Stimulated activated naive CD4-positive, alpha-beta T cell (primary cell): ENCODE measurements at places on chromosomes 7 and 10.

DNA sequence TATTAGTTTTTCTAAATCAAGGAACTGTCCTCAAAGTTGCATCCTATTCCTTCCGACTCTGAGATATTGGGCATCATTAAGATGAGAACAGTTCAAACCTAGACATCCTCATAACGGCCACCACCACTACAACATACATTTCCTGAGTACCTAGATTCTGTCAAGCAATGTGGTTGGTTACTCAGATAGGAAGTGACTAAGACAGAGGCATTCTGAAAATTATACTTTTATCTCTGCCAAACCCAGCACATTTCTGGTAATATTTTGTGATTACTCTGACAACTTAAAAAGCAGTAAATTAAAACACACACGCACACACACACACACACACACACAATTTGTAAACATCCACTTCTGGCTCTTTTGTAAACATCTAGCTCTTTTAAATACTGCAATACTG is 291.2 kb upstream of the MEOX2 start:
- DNase-seq, result no peak

- DNase-seq, result no peak
Observed at GRCh38 chr10:122163174-122164022, 107.7 kb upstream of the BTBD16 start.

DNA sequence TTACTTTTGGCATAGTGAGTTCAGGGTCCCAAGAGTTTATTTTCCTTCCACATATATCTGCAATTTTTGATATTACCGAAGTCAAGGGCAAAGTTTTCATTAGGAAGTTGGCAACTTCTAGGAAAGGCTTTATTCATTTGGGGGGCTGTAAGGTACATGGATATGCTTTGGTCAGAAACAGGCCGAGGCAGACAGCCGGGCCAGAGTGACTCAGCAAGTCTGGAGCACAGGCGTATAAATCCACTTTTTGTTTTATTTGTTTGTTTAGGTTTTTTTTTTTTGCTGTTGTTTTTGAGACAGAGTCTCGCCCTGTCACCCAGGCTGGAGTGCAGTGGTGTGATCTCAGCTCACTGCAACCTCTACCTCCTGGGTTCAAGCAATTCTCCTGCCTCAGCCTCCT is 3.7 kb downstream of the ZNF680 start:
- DNase-seq, result no peak

GRCh38 chr7:20298486-20298901 is 32.2 kb upstream of the ITGB8 start:
- no peak for DNase-seq

- DNase-seq, result no peak
Observed at GRCh38 chr10:49049660-49050059, 65.7 kb downstream of the VSTM4 start.

GRCh38 chr10:23055424-23056185 is 39.8 kb upstream of the MSRB2 start:
- no peak for DNase-seq

- no peak for DNase-seq
Observed at GRCh38 chr10:106175760-106176377, 988.6 kb downstream of the SORCS1 start.

GRCh38 chr10:36141856-36142560 is 499.9 kb upstream of the FZD8 start:
- DNase-seq, result no peak

DNA sequence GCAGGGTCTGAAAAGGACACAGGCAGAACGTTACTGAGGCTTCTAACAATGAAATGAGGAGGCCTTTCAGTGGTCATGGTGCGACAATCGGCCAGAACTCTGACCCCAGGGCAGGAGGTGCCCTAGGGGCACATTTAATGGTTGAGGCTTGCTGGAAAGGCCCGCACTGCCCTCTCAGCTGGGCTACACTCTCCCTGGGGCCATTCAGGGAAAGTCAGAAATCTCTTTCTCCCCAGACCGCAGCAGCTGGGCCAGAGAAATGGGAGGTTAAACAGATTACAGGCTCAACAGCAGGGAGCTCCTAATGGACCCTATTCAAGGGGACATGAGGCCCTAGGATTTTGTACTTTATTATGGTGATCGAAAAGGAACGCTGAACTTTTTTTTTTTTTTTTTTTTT is 85.6 kb upstream of the FGFR2 start:
- DNase-seq, result no peak

DNA sequence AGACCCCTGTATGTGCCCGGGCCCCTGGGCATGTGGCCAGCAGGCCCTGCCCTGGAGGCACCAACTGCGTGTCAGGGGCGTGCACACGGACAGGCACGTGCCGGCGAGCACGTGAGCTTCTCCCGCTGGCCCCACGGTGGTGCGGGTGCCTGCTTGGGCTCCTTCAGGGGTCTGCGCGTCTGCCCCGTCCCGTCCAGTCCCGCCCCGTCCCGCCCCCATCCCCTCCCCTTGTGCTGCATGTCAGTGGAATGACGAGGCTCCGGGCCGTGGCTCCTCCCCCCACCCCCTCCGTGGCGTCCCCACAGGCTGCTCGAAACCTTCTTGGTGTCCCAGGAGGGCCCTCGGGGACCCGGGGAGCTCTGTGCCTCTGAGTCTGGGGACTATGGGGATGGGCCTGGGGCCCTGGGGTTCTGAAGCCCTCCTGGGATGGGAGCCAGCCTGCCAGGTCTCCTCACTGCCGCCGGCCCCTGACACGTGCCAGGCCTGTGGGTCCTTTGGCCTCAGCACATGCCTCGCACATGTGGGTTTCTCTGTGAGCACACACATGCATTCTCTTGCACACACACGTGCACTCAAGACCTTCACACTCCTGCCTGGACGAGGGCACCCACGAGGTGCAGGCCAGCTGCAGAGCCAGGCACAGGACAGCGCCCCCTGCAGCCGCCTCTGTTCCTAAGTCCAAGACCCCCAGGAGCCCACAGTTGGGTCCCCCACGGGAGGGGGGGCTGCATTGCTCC is 27.5 kb upstream of the AMZ1 start:
- DNase-seq, result no peak

DNA sequence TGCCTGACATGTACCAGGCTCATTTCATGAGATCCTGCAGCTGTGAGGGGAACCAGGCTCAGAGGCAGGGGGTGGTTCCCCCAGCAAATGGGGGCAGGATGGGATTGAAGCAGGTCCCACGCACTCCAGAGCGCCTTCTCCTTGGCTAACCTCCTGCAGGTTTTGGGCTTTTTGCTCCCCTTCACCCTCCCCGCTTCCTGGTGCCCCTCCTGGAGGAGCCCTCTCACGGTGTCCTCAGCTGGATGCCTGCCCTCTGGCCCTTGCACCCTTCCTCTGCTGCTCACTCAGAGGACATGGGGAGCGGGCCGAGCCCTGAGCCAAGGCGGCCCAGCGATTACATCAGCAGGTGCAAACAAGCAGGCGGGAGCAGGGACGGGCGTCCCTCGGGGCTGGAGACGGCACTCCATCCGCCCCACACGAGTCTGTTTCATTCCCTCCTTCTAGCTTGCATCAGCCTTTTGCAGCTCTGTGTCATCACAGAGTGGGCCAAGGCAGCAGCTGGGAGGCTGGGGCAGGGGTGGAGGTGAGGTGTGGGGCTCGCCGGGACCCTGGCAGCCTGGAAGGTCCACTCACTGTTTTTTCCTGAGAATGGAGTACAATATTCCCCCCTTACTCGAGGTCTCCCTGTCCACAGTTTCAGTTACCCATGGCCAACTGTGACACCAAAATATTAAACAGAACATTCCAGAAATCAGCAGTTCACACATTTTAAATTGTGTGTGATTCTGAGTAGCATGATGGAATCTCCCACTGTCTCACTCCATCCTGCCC is 52.7 kb upstream of the SLC29A3 start:
- no peak for DNase-seq

DNA sequence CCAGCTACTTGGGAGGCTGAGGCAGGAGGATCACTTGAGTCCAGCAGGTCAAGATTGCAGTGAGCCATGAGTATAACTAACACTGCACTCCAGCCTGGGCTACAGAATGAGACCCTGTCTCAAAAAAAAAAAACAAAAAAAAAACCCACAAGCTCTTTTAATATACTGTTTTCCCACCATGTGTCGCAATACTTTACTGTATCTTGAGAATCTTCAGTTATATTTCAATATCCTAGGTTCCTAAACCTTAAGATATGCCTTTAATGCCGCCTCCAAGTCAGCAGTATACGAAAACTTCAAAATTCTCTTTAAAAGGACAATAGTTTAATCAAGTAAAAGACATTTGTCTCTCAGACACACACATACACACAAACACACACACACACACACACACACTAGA is 62.8 kb downstream of the TAF3 start:
- DNase-seq, result no peak

DNA sequence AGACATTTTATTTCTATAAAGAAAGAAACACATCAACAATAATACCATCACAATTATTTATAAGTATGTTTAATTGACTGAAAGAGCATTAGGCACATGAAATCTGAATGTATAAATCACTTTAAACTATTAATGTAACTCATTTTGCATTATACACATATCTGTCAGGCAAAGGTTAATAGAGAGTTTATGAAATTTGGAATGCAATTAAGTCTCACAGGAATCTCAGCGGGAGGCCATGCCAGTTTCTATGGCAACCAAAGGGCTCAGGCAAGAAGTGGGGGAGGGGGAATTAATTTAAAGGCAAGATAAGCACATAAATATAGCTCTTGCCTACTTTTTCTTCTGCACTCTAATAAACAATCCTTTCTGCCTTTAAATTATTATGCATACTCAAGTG is 152.6 kb downstream of the SLC16A9 start:
- no peak for DNase-seq

- no peak for DNase-seq
Observed at GRCh38 chr10:4677296-4678021, 148.5 kb upstream of the AKR1E2 start.

GRCh38 chr7:150740053-150740452 is 2.8 kb downstream of the GIMAP5 start:
- DNase-seq, result no peak

DNA sequence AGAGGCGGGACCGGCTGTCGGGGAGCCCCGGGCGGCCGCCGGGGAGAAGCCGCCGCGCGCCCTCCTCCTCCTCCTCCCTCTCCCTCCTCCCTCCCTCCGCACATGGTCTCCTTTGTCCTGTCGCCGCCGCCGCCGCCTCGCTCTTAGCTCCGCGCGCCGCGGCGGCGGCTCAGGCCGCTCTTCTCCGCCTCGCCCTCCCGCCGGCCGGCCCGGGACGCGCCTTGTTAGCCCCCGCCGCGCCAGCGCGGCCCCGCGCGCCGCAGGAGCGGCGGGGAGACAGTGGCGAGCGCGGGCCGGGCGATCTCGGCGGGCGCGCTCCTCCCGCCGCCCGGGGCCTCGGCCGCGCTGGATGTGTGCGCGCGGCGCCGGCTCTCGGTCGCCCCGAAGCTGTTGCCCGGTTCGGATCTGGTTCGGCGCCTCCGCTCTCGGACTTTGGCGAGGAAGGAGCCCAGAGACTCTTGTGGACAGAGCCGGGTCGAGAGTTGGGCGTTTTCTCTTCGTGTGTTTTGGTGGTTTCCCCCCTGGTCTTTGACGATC is 437.4 kb upstream of the GALNT17 start:
- peak; percentile 12 for DNase-seq

DNA sequence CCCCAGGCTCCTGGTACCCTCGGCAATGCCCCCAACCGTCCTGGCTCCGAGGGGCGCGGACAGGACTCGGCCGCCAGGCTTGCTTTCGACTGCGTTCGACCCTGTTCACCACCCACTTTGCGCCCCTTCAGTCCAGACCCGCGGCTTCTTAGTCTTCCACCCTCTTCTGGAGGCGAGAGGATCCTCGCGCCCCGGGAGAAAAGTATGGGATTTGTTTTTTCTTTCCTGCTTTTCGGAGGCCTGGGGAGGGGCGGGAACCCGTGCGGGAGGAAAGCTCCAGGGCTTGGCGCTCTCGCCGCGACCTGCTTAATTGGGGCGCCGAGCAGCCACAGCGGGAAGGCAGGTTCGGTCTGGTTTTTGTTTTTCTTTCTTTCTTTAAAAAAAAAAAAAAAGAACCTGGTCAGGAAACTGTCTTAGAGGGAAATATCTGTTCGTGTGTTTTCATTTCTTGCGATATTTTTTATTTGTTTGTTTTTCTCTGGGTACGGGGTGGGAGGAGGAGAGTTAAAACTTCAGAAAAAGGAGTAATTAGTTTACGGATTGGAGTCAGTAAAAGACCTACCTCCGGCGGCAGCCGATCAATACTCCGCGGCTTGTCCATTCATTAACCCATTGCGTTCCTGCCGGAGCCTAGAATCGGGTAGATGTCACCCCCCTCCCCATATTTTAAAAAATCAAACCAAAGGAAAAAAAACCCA is 1.6 kb downstream of the EMX2 start:
- DNase-seq, result no peak

- no peak for DNase-seq
Observed at GRCh38 chr7:69951458-69951857, 353.2 kb downstream of the AUTS2 start.

GRCh38 chr7:139646566-139646965 is 123.1 kb downstream of the CLEC2L start:
- no peak for DNase-seq

DNA sequence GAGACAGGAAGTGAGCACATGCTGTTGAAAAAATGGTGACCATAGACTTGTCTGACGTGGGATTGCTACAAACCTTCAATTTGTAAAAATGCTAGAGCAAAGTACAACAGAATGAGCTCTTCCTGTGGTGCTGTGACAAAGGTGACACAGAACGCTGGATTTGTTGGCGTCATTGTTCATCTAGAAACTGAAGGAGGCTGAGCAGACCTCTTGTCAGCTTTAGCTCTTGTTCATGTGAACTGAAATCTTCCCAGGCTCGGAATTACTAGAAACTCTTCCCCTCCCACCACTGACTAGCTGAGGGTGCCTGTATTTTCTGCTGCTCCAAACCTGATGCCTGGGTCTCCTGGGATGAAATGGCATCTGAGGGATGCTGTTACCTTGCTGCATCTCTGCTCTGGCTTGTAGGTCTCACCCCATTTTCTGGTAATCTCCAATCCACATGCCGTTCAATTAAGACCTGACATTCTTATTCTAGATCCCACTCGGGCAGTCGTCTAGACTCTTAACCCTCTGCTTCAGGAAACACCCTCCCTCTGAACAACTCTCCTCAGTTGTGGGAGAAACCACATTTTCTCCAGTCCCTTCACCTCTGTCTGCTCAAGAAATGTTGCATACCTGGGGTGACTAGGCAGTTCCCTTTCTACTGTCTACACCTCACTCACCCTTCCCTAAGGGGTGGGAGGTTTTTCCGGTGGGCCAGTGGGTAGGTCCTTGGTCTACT is 349.3 kb downstream of the CXCL12 start:
- DNase-seq, result no peak
